Thyroid gland (tissue), 4 donors: ENCODE measurements at places on chromosomes 3 and 15. TPM values are rescaled to one million over a fixed set of nuclear protein-coding genes. Genes with fewer than 3 reads are reported as not detected.

LOXL1 gene
- 13.8 TPM for total RNA-seq

GRK7 gene
- not detected for total RNA-seq

RASL12 gene
- 8.0 TPM for total RNA-seq

KLHL40 gene
- not detected for total RNA-seq

OXSR1 gene
- total RNA-seq: 40.5 TPM

POTEB2 gene
- total RNA-seq: not detected

MOBP gene
- total RNA-seq: not detected

INSYN1 gene
- 0.83 TPM for total RNA-seq

SLC9C1 gene
- not detected for total RNA-seq

ROBO1 gene
- 18.4 TPM for total RNA-seq

CCDC71 gene
- total RNA-seq: 63.7 TPM

FSIP1 gene
- total RNA-seq: 0.94 TPM

COL8A1 gene
- 84.8 TPM for total RNA-seq

RAB6B gene
- 4.4 TPM for total RNA-seq

PRR20G gene
- total RNA-seq: not detected

SOX14 gene
- total RNA-seq: not detected

SI gene
- not detected for total RNA-seq

ATP13A5 gene
- 3.0 TPM for total RNA-seq
